CD4-positive, alpha-beta T cell treated with Interleukin-15 for 1 hour (primary cell): ENCODE measurements at places on chromosomes 13 and 19.

- no peak for DNase-seq
Observed at GRCh38 chr13:57740719-57741118, 109.2 kb downstream of the PCDH17 start.

GRCh38 chr13:59111751-59112171, 1052.0 kb downstream of the DIAPH3 start:
- DNase-seq = no peak

- DNase-seq = no peak
Observed at GRCh38 chr19:10920781-10921180, 7.7 kb downstream of the YIPF2 start.

GRCh38 chr13:31967155-31967554, 64.4 kb upstream of the FRY start:
- no peak for DNase-seq

DNA sequence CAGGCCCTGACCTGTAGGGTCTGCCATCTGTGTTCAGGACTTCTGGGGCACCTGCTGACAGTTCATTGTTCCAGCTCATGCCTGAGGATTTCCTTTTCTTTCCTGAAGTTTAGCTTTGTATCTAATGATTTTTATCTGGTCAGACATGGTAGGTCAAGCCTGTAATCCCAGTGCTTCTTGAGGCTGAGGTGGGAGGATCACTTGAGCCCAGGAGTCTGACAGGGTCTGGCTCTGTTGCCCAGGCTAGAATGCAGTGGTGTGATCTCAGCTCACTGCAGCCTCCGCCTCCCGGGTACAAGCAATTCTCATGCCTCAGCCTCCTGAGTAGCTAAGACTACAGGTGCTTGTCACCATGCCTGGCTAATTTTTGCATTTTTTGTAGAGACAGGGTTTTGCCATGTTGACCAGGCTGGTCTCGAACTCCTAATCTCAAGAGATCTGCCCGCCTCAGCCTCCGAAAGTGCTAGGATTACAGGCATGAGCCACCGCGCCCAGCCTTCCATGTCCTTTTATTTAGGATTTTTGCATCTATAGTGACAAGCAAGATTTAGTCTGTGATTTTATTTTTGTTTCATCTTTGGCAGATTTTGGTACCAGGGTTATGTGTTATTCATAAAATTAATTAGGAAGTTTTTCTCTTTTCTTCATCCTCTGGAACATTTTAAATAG, 33.2 kb downstream of the CHST8 start:
- no peak for DNase-seq

- DNase-seq = no peak
Observed at GRCh38 chr19:35223084-35223790, 5.3 kb downstream of the FAM187B start.

GRCh38 chr19:53898636-53899341, 10.3 kb upstream of the CACNG7 start:
- no peak for DNase-seq

- no peak for DNase-seq
Observed at GRCh38 chr19:48826606-48827020, 9.7 kb downstream of the HSD17B14 start.

GRCh38 chr13:22176968-22177520, 506.2 kb downstream of the FGF9 start:
- DNase-seq = no peak

GRCh38 chr13:45951724-45952123, 100.2 kb upstream of the SIAH3 start:
- no peak for DNase-seq

DNA sequence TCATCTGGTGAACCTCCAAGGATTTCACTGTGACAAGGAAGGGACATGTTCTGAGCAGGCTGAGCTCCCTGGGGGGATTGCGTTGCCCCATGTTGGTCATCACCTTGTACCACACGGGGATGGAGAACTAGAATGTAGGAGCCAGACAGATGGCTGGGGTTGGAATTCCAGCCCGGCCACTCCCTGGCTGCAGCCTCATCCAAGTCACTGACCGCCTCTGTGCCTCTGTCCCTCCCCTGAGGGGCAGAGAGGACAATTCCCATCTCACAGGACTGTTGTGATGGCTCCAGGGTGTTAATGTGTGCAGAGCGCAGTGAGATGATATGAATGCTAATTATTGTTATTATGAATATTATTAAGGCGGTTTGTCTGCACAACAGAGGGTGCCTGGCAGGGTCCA, 24.1 kb downstream of the ADGRL1 start:
- no peak for DNase-seq

DNA sequence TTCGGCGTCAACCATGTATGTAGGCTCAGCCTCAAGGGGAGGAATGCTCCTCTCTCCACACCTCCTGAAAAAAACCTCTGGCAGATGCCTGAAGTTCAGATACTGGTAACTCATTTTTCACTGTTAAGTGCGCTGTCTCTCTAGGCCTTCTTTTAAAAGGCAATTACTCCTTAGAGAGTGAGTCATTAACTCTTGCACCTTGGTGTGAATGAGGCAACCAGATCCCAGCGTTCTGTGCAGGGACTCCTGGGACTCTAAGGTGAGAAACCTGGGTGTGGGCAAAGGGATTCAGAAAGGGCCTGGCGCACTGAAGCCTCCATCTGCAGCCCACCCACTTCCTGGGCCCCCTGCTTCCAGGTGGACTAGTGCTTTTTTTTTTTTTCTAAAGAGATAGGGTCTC, 71.7 kb downstream of the SIAH3 start:
- no peak for DNase-seq

DNA sequence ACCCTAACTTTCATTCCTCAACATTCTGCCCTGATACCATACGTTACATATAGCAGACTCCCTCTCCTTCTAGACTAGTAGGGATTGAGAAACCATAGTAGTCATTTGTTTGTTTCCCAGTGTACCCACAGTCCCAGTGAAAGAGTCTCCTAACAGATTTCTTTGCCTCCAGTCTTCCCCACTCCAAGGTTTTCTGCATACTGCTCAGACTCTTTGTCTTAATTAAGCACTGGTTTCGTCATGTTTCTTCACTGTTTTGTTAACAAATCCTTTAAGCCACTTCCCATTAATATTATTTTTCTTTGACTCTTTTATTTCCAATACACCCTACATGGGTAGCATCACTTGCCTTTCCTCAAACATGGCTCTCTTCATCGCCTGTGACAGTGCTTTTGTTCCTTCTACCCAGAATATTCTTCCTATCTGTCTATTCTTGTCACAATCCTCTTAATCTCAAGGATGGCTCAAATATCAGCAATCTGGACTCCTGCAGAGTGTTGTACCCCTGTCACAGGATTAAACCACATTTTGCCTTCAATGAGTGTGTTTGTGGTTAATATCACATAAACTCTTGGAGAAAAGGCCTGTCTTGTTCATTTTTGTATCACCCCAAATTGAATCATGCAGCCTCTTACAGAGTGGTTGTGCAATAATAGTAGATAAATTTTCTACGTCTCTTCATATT, 92.7 kb upstream of the KLF12 start:
- no peak for DNase-seq

- DNase-seq = no peak
Observed at GRCh38 chr13:25375727-25376358, 4.1 kb downstream of the ATP8A2 start.

GRCh38 chr19:30930941-30931706, 418.1 kb downstream of the TSHZ3 start:
- no peak for DNase-seq

GRCh38 chr19:10139952-10140351, 20.3 kb upstream of the EIF3G start:
- no peak for DNase-seq

- no peak for DNase-seq
Observed at GRCh38 chr13:98157188-98157587, 14.3 kb downstream of the FARP1 start.

GRCh38 chr13:75357576-75358289, 124.2 kb downstream of the TBC1D4 start:
- DNase-seq = peak; percentile 44

DNA sequence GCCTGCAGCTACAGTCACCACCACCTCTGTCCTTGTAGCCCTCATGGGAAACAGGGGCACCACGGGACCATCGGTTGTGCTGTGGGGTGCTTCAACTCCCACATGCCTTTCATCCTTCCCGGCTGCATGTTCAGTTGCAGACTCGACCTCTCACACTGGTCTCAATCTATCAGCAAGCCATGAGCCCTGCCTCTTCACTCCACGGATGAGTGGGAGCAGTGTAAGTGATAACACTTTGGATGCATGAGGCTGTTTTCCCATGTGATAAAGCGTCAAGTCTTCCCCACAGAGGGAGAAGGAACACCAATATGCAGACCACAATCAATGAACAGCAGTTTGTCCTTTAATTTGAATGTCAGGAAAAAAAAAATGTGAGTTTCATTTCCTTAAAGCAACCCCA, 12.2 kb downstream of the SERP2 start:
- no peak for DNase-seq

- no peak for DNase-seq
Observed at GRCh38 chr13:112750570-112750969, 60.7 kb downstream of the ATP11A start.

- no peak for DNase-seq
Observed at GRCh38 chr13:35016362-35017112, 74.5 kb downstream of the NBEA start.

GRCh38 chr19:5987077-5987818, 9.3 kb upstream of the RANBP3 start:
- DNase-seq = peak; percentile 69

- DNase-seq = no peak
Observed at GRCh38 chr13:59706101-59706976, 457.4 kb downstream of the DIAPH3 start.

GRCh38 chr13:80448725-80449124, 107.8 kb upstream of the SPRY2 start:
- DNase-seq = no peak

GRCh38 chr19:3543150-3544057, 4.4 kb downstream of the TEKTIP1 start:
- DNase-seq = no peak

- peak; percentile 89 for DNase-seq
Observed at GRCh38 chr19:50415661-50416033, 3.1 kb upstream of the SPIB start.

GRCh38 chr13:37479916-37480315, 118.7 kb downstream of the POSTN start:
- no peak for DNase-seq

GRCh38 chr13:48334534-48335127, 31.1 kb downstream of the RB1 start:
- DNase-seq = no peak

DNA sequence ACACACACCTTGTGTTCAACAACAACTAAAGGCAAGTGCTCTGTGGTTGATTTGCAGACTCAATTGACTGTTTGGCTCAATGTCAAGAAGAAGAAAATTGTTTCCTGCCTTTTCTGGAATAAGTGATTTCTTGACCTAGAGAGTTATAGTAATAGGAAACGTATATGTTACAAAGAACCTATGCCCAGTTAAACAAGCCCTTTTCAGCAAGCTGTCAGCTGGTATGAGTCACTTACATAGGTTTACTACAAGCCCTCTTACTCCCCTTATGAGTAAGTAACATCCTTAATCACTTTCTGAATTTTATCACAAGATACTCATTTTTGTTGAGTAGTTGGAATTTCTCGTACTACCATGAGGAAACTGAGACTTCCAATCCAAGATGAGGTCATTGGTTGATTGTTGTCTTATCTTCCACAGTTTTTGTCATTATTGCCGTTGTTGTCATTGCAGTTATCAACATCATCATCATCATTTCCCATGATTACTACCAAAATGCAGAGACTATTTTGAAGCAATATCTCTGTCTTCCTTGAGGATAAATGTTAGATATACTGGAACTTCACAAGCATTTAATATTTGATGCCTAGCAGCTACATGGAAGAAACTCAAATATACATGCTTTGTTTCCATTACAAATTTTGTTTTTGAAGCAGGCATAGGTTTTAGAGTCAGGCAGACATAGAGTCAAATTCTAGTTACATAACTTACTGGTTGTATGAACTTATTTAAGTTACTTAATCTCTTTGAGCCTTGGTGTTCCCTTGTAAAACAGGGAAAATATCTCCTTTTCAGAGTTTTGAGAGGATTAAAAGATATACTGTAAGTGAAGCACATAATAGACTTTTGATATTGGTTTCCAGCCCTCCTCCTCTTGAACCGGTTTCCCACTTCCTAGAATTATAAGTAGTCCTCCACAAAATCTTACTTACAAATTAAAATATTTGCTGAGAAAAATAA, 106.0 kb downstream of the RAP2A start:
- DNase-seq = no peak

GRCh38 chr13:52894413-52894812, 46.0 kb upstream of the PCDH8 start:
- DNase-seq = no peak

- DNase-seq = no peak
Observed at GRCh38 chr19:49871349-49871985, 4.1 kb upstream of the PNKP start.

- peak; percentile 81 for DNase-seq
Observed at GRCh38 chr19:29694669-29695627, 20.1 kb downstream of the C19orf12 start.

DNA sequence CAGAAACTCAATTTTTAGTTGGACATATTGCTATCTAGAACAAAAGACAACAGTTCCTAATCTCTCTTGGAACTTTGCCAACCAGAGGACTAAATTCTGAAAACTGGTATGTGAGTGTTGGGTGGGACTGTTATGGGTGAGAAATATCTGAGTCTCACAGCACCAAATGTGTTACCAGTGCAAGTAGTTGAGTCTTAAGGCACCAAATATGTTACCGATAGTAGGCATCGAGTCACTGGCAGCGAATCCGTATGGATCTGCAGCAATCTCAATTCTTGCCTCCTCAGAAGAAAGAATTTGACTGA, 575.2 kb downstream of the DACH1 start:
- no peak for DNase-seq

DNA sequence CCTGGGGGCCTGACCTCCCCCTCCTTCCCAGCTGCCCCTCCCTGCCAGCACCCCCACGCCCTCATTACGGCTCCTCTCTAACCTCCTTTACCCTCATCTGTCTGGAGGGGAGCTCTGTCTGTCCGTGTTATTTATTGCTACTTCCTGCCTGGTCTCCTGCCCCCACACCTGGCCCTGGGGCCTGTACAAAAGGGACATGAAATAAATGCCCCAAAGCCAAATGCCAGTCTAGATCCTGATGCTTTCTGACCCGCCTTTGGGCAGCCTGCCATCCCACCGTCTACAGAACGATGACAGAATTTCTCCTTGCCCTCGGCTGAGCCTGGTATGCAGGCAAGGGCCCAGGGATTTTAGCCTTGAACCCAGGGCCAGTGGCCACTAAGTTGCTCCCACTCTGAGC, 15.4 kb upstream of the CD22 start:
- DNase-seq = no peak

- DNase-seq = no peak
Observed at GRCh38 chr13:28620011-28620830, 38.7 kb upstream of the POMP start.

DNA sequence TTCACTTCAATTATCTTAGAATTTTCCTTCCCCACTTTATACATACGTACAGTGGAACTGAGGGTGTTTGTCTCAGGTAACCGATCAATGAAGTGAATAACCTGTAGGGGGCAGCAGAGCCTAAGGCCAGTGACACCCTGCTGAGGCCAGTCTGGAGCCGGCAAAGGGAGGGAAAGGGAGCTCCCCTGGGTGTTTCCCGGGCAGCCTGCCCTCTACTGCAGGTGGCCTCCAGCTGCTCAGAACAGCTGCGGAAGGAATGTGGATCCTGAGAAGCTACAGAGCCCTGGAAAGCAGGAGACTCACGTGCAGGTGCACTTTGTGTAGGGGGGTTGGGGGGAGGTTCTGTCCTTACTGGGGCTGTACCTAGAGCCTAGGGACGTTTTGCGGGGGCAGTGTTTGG, 832 bp upstream of the ZNF491 start:
- DNase-seq = peak; percentile 78
